A549 treated with RU486 at 1 μM for 4 hours (cell line): ENCODE measurements at places on chromosomes 6 and 20. TPM values are rescaled to one million over a fixed set of nuclear protein-coding genes. Genes with fewer than 3 reads are reported as not detected.

Gene TBXT
- total RNA-seq: not detected in 5 replicates

Gene EDN3
- total RNA-seq: 0.10 to 0.30 TPM (median 0.17 TPM) in 5 replicates

Gene TMEM151B
- 0.01 to 0.05 TPM in 2 of 5 replicates, not detected in the others for total RNA-seq

Gene PGK2
- total RNA-seq: not detected in 5 replicates

Gene MATN4
- total RNA-seq: 0.06 to 0.14 TPM (median 0.12 TPM) in 4 of 5 replicates, not detected in the other

Gene MUC22
- total RNA-seq: 0.01 to 0.03 TPM in 2 of 5 replicates, not detected in the others

Gene SLC22A16
- not detected in 5 replicates for total RNA-seq

Gene BPI
- not detected in 5 replicates for total RNA-seq

Gene AKAP7
- total RNA-seq: 1.4 to 3.8 TPM (median 3.3 TPM) in 5 replicates

Gene RPS10
- 1,988 to 2,281 TPM (median 2,050 TPM) in 5 replicates for total RNA-seq

Gene ENPP1
- 0.95 to 1.7 TPM (median 1.6 TPM) in 5 replicates for total RNA-seq

Gene GRM1
- total RNA-seq: 0.05 to 0.08 TPM (median 0.06 TPM) in 4 of 5 replicates, not detected in the other
